Stimulated activated CD4-positive, alpha-beta T cell treated with anti-CD3 and anti-CD28 coated beads, Interleukin-1b, Interleukin-23, amount 100 ng/mL, for 1 hour (primary cell): ENCODE measurements at places on chromosomes 2 and 18.

DNA sequence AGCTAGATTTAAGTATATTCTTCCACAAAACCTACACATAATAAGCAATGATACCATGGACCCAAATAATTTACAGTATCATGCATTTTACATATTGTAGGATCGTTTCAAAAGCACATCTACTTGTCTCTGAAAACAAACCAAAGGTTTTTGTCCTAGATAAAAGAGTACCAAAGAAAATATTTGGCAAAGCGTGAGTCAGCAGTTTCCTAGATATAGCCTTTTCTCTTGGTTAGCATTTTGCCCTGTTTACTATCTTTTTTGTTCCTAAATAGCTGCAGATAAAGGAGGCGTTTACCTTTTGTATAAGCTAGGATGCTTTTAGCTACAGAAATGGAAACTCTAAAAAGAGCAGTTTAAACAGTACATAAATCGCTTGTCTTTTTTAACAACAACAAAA is 305.8 kb upstream of the GULP1 start:
- no peak for DNase-seq

DNA sequence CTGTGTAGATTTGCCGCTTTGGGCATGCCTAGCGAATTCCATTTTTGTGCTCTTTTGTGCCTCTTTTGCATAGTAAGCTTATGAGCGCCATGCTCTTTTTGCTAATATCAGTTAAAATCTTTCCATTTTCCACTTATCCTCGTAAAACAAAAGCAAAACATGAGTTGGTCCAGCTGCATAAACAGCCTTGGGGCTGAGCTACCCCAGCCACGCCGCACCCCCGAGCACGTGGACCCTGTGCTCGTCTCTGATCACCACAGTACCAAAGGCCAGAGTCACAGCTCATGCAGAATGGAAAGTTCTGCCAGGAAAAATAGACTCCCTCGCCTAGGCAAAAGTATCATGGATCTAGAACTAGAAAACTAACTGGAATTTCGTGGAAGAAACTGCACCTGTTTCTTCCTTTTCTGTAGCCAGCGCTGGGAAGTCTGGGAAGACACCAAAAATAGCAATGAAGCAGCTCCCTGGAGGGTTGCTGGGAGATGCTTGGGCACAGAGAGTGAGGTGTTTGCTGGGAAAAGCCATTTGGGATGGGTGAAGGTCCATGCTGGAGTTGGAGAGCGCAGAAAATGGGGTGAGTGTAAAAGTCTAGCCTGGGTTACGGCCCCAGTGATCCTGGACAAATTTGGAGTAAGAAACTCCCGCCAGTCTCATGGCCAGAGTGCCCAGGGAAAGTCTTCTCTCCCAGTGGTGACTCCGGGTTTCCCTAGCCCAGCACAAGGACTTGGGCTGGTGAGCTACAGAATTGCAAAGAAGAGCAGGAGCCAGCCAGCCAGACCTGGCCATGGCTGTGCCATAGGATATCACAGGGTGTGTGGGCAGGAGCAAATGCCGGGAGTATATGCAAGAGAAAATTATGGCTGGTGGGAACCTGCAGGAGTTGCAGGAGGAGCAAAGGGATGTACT is 218.4 kb downstream of the GBX2 start:
- no peak for DNase-seq

GRCh38 chr2:72326759-72327158 is 179.1 kb upstream of the CYP26B1 start:
- no peak for DNase-seq

DNA sequence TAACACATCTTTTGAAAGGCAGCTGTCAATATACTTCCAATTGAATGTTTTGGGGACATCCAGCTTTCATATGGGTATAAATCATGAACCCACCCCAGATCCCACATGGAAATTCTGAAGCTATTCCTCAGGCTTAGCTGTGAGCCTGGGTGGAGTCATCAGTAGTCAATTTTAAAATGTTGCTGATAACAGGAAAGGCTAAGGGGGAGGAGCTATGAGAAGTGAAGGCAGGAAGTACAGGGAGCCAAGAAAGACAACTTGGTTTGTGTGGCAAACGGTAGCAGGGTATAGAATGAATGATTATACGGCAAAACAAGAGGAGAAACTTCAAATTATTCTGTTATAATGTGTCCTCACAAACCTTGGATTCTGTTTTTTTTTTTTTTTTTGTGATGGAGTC is 108.6 kb downstream of the QPCT start:
- DNase-seq, result no peak

DNA sequence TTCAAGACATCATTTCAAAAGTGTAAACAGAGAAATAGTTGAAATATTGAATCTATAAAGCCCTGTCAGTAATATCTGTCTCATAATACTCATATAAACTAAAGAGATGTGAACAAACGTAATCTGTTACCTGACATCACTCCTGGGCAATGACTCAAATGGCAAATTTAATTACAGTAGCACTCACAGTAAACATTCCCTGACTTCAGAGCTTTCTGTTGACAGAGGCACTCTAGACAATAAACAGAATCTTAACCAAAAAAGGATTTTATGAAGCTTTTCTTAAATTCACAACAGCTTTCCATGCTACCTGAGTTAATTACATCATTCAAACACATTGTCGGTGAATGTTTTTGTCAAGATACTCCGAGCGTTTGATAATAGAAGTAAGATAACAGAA is 128.1 kb upstream of the PDE1A start:
- no peak for DNase-seq
